NAMALWA (cell line): ENCODE measurements at places on chromosomes 2 and 18.
A peak's percentile ranks its signal among the peaks of the same experiment; 100 is the strongest.

DNA sequence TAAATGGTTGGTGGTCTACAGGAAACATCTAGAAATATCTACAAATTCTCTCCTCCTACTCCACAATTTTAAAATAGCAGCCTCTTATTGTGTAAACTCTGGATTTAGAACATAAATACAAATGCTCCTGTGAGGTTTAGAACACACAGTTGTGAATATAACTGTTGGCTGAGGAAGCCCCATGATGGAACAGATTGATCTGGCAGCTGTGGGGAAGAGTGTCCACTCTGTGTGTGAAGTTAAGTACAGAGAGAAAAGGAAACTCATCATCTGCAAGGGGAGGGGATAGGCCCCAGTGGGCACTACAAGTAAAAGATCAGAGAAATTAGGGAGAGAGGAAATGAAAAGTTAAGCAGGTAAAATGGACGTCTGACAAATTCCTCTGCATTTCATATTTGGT is 422.7 kb upstream of the FSHR start:
- DNase-seq: no peak

DNA sequence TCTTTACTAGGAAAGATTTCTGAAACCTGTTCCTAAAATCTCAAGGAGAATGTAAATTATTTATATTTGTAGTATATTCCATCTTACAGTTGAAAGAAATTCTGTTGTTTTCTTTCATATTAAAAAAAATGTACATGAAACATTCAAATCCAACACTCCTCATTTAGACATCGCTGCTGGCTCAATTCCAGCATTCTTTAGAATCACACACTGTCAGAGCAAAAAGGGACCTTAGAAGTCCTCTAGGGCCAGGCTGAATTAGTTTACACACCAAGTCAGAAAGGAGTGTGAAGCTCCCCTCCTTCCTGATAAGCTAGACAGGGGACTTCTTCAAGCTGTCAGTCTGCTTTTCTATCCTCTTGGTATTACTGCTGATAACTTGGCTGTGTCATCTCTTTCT is 158.6 kb upstream of the LTBP1 start:
- DNase-seq: no peak

- no peak for DNase-seq
These were observed 237.1 kb upstream of the POU3F3 start for GRCh38 chr2:104616856-104617255.

- no peak for DNase-seq
These were observed 34.5 kb upstream of the ARL5A start for GRCh38 chr2:151862700-151863099.

DNA sequence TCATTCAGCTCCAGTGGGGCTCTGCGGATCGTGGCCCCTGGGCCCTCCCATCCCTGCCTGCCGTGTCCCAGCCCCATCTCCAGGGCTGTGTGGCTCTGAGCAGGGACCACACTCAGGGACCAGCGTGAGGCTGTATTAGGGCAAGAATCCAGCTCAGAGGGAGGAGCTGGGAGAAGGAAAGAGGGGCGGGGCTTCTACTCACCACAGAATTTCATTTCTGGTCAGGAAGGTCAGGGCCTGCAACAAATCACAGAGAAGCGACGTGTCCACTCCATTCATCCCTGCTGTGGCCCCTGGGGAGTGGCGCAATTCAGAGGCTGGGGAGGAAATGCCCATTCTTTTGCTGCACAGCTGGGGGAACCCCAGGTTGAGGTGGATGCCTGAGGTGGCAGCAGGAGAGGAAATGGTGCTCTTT is 828 bp downstream of the CIB4 start:
- DNase-seq: no peak

DNA sequence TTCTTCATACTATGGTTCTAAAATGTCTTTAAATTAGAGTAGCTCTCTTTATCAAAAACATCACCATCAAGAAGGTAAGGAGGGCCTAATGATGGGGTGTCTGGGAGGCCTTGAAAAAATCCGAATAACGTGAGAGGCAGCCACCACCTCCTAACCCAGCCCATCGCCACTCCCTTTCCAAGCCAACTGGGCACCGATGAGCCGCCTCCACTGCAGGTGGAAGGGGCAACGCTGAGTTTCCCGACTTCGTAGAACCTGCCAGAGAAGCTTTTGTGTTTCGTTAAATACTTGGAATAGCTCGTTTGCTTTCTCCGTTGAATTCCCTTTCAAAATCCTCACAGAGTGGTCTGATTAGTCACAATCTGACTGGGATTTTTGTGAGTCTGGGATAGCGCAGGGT is 22.0 kb upstream of the RPL31 start:
- DNase-seq: no peak

GRCh38 chr2:42436370-42436769 is 57.4 kb downstream of the KCNG3 start:
- DNase-seq: no peak

DNA sequence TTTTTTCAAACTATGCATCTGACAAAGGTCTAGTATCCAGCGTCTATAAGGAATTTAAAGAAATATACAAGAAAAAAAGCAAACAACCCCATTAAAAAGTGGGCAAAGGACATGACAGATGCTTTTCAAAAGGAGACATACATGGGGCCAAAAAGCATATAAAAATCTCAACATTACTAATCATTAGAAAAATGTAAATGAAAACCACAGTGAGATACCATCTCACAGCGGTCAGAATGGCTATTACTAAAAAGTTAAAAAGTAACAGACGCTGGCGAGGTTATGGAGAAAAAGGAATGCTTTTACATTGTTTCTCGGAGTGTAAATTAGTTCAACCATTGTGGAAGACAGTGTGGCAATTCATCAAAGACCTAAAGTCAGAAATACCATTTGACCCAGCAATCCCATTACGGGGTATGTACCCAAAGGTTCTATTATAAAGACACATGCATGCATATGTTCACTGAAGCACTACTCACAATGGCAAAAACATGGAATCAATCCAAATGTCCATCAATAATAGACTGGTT is 643.1 kb upstream of the LRRTM1 start:
- no peak for DNase-seq

- no peak for DNase-seq
These were observed 12.2 kb downstream of the ICOS start for GRCh38 chr2:203948733-203949132.

GRCh38 chr18:78979730-78980278 is at the start of gene SALL3:
Gene SALL3, plus strand, starts transcription at chr18:78979818. Its CDS starts 457 bp downstream, at chr18:78980275.
- DNase-seq: no peak

DNA sequence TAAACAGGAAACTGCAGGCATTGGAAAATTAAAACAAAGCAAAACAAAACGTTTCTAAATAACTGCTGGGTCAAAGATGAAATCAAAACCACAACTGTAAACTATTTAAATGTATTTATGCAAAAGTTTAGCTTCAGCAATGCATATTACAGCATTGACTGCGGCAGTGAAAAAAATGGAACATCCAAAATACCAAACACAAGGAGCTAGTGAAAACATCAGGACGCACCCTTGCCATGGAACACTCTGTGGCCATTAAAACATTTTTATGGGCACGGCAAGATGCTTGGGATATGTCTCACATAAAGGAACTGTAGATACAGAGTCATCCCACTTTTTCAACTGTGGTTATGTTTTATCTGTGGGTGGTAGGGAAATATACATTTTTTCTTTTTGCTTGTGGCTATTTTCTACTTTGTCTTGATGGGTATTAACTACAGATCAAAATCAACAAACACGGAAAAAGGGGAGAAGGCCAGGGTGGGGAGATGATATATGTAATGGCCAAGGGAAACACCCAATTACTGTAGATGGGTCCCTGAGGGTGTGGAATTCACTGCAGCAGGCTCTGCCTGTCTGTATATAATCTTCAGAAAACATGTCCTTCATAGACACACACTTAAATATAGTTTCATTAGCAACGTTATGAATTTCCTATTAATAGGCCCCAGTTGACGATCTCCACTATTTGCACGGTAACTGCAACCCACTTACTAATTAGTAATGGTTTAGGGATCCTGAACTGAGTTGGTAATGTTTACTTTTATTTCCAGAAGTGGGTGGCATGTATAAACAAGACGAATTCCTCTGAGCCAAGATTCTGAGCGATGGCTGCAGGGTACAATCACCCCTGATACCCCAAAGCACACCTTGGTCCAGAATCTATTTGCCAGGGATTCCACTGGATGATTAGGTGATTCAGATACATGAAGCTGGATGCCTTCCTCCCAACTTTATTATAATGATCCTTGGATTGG is 110.5 kb downstream of the ACKR3 start:
- DNase-seq: no peak

DNA sequence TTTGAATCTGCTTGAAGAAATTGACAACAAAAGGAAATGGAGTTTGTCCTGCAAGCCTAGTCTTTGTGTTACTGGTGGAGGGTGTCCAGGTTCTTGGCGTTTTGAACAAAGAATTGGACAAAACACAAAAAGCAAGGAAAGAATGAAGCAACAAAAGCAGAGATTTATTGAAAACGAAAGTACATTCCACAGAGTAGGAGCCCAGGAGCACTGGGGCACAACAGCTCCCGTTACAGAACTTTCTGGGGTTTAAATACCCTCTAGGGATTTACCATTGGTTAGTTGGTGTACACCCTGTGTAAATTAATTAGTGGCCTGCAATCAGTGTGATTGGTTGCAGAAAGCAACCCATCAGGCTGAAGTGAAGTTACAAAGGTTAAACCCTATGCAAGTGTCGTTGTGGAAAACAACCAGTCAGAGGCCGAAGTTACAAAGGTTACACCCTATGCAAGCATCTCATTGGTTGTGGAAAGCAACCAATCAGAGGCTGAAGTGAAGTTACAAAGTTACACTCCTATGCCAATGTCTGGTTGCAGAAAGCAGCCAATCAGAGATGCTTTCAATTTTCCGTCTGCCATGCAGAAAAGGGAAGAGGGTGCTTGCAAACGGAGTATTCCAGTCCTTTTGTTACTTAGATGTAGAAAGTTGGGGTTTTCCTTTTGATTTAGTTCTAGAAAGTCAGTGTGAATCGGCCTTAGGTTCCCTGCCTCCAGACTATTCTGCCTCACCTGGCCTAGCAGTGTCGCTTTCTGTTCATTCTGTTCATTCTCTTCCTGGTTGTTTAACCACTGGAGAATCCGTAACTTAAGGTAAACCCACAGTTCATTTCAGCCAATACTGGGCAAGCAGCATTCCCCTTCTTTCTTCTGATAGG is 47.6 kb upstream of the PTH2R start:
- no peak for DNase-seq

DNA sequence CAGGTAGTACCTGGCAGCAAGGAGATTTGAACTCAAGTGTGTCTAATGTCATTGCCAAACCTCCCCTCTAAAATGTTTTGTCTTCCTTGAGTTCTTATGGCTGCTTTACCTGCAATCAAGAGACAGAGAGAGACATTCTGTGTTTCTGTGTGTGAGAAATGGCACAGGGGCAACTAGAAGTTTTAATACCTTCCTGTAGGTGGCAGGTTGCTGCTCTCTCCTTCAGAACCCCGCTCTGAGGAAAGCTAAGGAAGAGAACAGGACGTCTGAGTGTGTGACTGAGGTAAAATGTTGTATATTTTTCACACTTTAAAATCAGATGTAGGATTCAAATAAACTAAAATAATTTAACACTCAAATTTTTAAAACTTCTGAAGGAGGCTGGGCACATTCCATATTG is 19.2 kb downstream of the DTNA start:
- DNase-seq: peak; percentile 60

DNA sequence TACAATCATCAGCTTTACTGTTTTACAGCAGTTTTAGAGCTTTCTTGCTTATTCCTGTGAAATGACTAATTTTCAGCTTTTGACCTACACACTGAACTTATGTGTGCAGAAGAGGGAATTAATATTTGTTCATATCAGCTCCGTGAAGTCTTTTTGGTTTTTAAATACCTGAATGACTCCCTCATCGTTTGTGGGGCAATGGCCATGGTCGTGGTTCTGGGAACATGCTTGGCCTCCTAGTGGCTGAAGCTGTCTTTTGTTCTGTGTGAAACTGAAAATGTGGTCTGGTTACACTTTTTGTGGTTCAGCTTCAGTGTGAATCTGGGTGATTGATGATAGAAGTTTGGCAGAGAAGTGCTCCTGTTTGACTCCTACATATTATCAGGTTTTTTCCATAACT is 408.1 kb downstream of the THSD7B start:
- DNase-seq: peak; percentile 15

GRCh38 chr2:72543497-72544216 is 282.2 kb downstream of the EXOC6B start:
- no peak for DNase-seq

DNA sequence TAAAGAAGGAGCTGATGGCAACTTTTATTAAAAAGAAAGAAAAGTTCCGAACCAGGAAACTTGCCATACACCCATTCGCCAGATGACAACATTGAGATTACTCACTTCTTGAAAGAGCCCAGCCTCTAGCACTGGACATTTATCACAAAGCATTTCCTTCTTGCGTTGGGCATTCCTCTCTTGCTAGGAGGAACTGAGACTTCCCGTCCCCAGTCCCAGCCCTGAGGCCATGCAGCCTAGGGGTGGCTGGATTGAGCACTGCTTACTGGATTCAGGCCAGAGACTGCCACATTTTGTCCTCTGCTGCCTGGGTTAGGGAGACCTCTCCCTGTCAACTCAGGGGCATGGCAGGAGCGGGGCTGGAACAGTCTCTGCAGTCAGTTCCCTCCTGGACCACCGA is 80.1 kb downstream of the SDC1 start:
- no peak for DNase-seq

DNA sequence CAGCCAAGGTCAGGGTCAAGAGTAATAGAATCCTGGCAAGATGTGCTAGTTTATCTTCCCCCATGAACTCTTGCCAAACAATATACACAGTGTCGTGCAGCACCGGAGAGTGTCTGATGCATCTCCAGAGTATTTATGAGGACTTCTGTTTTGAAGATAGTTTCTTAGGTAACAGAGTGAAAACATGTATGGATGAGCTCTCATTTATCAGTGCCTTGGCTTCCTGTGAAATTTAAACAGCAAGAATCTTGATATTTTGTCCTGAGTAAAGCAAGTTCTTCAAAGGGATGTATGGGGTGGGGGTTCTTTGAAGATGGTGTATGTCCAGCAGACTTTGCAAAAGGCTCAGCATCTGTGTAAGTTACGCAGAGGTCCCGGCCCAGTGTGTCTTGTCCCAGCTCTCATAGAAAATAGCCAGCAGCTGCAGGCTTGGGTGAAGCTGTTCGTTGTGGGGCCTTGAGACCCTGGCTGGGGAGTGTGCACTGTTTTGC is 361.0 kb upstream of the NT5C1B start:
- no peak for DNase-seq

GRCh38 chr2:201996679-201997314 is 36.9 kb upstream of the FZD7 start:
- no peak for DNase-seq

- DNase-seq: no peak
These were observed 12.5 kb downstream of the SPATS2L start for GRCh38 chr2:200318940-200319435.

GRCh38 chr2:88197732-88198131 is 27.6 kb downstream of the THNSL2 start:
- DNase-seq: no peak

DNA sequence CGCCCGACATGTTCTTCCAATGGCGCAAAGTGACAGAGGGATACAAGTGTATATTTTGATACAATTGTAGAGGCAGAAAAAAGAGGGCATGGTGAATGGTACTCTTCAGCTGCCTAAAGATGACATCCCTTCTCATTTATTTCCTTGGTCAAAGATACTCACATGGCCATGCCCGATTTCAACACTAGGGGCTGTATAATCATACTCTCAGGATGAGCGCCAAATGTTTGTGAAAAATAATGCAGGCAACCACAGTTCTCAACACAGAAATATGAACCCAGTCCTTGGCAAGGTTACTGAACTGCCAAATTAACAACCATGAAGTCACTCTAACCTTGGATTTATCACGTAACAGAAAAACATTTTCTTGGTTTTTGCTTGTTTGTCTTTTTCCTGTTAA is 204.4 kb downstream of the CCDC102B start:
- peak; percentile 34 for DNase-seq

GRCh38 chr18:63585988-63586387 is 1.2 kb upstream of the SERPINB13 start:
- no peak for DNase-seq
